ENCODE measurements at places on chromosomes 5 and 9. TPM values are rescaled to one million over a fixed set of nuclear protein-coding genes. Genes with fewer than 3 reads are reported as not detected.

Gene DRD1
- total RNA-seq: 1.0 TPM

Gene CTSL
- 45.2 TPM for total RNA-seq

DNA sequence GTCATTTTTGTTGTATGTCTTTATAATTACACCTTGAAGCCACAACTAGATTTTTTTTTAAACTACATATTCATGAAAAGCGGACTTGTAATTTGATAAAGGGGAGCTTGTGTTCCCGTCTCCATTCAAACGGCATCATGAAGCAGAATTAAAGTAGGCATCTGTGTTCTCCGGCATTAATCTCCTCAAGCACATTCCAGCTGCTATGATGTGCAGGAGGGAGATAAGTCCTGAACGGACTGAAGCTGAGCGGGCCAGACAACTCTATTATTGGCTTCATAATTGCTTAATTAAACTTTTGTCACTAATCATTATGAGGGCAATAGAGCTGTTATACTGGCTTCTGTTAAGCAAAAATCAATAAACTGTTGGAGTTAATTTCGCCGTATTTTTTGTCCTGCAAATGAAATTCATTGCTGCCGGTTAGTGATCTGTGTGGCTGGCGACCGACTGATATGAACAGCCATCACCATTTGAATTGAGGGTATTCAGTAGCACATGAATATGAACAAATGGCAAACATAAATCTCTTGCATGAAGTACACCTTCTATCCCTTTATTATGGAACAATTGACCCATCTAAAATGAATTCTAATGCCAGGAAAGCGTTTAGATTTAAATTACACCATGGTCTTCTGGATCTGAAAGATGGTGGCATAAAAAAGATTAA lies 408.8 kb upstream of the IRX1 start:
- H3K36me3 ChIP-seq: no peaks in the 10 kb centered on the region
- no peak overlapping the region for H3K27ac ChIP-seq
- H3K4me3 ChIP-seq: no peak overlapping the region
- no peaks in the 10 kb centered on the region for H3K4me1 ChIP-seq
- H3K27me3 ChIP-seq: peaks cover 5% of the 10 kb centered on the region

DNA sequence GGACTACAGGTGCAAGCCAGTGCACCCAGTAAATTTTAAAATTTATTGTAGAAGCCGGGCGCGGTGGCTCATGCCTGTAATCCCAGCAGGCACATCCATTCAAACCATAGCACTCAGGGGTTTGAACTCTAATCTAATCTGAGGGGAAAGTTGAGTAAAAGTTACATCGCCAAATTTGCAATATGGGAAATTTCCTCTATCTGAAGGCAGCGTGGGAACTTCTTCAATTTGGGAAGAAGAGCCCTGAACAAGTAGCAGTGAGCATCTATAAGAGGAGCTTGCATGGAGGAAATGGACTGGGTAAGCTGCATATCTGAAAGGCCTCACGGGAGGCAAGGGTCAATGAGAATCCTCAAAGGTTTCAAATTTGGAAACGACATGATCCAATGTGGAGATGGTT lies 2.7 kb upstream of the DNAJC25 start:
- H3K27ac ChIP-seq: no peak overlapping the region
- H3K36me3 ChIP-seq: peaks cover 4% of the 10 kb centered on the region
- no peaks in the 10 kb centered on the region for H3K27me3 ChIP-seq
- peaks cover 5% of the 10 kb centered on the region for H3K4me1 ChIP-seq
- H3K4me3 ChIP-seq: no peak overlapping the region
- DNase-seq: no peak

DNA sequence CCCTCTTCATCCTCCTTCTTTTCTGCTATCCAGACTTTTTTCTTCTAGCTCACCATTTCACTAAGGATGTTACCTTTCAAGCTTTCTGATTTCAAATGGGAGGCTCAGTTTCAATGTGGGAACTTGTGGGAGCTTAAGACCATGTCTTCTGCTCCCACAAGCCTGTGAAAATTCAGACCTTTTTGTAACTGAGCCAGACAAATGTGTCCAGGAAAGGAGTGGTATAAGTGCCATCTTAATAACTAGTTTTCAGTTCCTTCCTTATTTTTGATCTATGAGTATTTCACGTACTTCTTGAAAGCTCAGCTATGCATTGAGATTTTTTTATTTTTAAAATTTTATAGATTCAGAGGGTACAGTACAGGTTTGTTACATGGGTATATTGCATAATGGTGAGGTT lies 4.6 kb upstream of the ERCC6L2 start:
- no peak for DNase-seq
- H3K27ac ChIP-seq: no peak overlapping the region
- no peak overlapping the region for H3K4me3 ChIP-seq
- no peaks in the 10 kb centered on the region for H3K27me3 ChIP-seq
